NCI-H2081 treated with DMSO at 0.1 percent for 48 hours (cell line): ENCODE measurements at places on chromosomes 6 and 20.

DNA sequence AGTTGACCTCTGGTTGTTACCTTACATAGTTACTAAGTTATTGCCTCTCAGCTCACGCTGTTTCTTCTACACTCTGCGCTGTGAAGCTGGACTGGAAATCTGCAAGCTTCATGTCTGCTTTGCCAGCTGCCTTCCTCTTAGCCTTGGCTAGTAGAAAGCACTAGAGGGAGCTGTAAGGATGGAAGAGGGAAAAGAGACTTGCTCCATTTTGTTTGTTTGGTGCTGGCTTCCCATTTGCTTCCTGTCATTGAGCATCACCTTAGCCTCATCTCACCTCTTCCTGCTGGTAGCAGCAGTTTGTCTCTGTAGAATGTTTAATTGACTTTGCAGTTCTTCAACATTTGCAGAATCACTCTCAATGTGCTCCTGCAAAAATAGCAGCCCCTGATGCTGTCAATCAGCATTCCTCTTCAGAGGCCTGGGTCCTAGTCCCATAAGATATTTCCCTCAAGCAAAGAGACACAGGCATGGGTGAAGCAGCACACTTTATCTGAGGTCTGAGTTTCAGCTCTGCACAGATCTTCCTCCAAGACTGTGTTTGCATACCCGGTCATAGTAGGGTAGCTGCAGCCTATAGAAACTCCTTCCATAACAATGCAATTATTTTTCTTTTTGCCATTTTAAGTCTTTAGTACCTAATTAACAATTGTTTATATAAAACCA is 302.2 kb upstream of the EPHA7 start:
- peak; percentile 72 for DNase-seq

- DNase-seq, result no peak
Observed at GRCh38 chr20:16293590-16293989, 279.7 kb downstream of the KIF16B start.

DNA sequence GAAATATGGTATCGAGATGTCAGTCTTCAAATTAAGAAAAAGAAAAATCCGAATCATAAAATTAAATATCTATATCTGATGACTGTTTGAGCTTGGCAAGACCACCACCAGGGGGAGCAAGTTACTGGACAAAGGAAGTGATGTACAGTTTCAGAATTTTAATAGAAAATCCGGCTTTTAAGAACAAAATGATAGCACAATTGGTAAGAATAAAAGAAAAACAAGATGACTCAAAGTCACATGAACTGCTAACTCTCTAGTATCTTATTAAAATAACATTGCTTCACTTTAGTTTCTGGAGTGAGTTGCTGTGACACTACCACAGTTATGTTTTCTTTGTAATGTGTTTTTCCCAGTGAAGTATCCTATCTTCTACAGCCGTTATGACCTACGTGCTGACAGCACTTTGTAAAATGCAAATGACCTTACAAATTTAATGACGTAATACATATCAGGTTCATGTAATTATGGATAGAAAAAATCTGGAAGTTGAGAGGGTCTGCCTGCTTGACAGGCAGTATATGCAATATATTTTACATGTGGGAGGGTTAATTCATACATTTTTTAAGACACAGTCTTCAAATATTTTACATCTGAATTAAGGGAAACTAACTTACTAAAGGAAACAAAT is 405.3 kb upstream of the HS3ST5 start:
- DNase-seq, result no peak

DNA sequence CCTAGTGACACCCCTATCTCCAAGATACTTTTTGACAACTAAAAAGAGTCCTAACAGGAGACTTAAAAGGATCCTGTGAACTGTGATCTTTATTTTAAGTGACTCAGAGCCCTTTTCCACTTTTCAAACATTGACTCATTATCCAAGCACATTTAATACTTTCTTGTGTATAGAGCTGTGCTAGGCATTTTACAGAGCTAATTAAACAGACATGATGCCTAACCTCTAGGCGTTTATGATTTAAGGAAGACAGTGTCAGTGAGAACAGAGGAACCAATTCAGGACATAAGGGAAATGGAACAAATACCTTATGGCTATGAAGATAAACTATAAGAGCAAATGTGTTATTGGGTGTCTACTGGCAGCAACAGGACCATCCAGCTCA is 282.6 kb downstream of the TPBG start:
- no peak for DNase-seq

GRCh38 chr6:12450467-12450866 is 160.3 kb downstream of the EDN1 start:
- DNase-seq, result no peak

- no peak for DNase-seq
Observed at GRCh38 chr20:25461786-25462545, 54.5 kb downstream of the GINS1 start.

DNA sequence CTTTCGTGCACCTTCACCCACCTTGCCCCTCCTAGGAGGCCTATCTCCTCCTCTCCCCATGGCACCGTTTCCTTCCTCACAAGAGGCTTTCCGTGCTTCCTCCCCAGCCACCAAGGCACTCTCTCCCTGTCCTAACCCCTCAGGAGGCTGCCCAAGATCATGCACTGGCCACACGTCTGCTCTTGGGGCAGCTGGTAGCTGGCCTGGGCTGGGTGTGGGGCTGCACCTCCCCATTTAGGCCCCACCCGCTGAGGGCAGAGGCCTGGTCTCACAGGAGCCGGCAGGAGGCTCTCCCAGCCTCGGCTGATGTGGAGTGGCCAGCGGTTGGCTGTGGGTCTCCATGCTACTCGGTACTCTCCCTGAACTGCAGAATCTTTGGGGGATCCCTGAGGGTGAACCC is 13.6 kb downstream of the NOL4L start:
- no peak for DNase-seq

- DNase-seq, result no peak
Observed at GRCh38 chr6:147507162-147508041, 1.1 kb upstream of the SAMD5 start.

GRCh38 chr20:37822141-37822601 is 80.8 kb upstream of the VSTM2L start:
- no peak for DNase-seq

- no peak for DNase-seq
Observed at GRCh38 chr6:89527634-89528033, 94.7 kb downstream of the ANKRD6 start.

DNA sequence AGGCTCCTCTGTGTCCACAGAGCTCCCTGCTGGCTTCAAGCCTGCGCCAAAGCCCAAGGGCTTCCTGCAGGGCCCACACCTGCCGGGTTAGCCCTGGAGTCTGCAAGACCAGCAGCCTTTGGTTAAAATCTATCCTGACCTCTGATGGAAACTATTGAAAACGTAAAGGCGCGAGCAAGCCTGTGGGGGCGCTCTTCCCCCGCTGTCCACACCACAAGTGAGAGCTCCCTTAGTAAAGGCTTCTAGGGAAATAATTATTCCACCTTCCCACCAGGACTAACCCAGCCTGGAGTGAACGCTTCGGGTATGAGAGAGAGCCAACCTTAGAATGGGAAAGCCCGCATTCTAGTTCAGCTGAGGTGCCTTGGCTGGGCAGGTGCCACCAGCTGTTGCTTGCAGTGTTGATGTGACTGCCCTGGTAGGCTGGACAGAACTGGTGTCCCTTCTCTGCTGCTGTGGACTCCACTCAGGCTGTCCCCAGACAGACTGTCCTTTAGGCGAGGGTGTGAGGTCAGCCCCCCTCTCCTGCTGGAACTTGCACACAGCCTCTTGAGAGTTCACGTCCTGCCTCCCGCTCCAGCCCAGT is 68.7 kb downstream of the SYTL3 start:
- no peak for DNase-seq

- DNase-seq, result no peak
Observed at GRCh38 chr20:50385733-50386640, 124.2 kb upstream of the PTPN1 start.

DNA sequence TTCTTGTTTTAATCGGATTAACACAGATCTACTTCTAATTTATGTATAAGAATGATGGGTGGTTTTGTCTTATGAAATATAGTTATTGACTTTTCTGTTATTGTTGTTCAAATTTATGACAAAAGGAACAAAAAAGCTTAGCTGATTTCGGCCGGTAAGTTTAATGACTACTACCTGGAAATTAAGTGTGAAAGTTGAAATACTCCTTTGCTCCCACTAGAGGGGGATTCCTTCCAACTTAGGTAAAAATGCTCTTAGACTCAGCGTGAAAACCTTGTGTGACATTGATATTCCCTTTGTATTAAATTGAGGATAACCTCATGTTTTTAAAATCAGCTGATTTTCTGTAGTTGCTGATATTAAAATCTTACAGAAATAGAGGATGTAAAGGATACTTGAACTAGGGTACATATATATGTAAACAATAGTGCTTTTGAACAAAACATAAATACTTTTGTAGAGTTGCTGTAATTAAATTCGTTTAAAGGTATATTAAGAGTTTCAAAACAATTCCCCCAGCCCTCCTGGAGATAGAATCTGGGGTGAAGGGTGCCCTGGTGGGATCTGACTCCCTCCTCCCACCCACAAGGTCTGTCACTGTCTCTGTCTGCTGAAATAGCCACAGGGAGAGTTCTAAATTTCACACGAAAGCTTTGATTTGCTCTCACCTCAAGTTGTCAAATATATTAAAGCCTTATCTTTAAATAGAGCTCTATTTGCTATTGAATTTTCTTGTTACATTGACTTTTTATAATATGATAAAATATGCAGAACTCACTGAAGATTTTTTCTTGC is 257.5 kb downstream of the ARID1B start:
- no peak for DNase-seq
